Nucleus accumbens (tissue), 56 donors: ENCODE measurements at places on chromosomes 2 and 18.

DNA sequence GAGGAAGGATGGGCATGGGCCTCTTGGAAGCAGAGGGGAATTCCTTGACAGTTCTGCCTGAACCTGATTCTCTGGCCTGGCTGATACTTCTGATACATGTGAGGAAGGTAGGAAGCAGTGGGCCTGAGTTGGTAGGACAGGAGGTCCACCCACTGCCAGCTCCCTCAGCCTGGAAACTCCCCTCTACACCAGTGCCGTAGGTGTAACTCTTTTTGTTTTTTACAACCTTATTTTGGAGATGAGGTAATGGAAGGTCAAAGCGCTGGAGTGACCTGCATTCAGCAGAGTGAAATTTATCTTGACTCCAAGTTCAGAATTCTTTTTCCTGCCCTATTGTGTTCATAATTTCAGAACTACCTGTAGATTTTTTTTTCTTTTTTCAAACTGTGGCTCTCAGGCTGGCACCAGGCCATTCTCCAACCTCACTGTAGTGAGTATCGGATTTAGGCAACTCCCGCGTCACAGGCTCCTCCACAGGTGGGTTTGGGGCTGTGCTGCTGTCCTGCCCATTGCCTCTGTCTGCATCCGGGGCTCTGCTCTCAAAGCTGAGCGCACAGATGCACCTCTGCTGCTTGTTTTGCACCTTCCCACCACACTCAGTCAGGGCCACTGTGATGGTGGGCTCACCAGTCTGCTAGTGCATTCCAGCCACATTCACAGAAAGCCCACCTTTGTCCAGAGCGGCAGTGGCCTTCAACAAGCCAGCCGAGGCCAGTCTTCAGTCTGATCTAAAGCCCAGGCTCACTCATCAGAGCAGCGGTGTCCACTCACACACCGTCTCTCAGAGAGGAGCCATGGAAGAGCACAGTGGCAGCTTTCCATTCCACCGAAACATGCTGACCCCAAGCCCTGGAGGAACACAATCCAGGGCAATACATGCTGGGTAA, 87.2 kb downstream of the UXS1 start:
- DNase-seq: no peak

DNA sequence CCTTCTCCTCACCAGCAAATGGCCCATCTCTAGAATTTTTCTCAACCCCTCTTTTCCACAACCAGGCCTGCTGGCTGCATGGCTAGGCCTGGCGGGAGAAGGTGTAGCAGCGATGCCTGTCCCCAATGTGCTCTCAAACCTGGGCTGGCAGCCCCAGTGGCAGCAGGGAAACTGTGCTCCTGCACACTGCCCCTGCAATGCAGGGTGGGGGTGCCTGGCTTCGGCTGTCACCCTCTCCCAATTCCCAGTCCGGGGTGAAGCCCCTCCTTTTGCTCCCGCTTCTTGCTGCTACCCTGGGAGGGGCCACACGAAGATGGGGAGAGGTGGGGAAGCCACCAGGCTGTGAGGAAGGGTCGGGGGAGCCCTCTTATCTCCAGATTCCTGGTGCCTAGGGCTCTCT, 36.1 kb upstream of the OTOF start:
- no peak for DNase-seq

DNA sequence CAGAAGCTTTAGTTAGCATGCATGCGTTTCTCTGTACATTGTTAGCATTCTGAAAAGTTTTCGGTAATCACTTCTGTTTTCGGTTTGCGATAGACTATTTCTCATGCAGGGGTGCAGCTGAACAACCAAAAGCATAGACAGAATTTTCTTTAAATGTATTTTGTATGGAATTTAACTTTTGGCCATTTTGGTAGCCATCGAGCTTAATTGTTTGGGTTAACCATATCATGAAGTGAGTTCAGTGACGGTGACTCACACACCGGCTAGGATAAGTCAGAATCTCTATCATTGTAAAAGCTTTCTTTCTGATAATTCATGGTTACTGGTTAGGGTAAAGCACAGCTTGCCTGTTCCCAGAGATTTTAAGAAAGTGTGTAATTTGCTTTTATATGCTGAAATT, 107.2 kb downstream of the CD226 start:
- no peak for DNase-seq

DNA sequence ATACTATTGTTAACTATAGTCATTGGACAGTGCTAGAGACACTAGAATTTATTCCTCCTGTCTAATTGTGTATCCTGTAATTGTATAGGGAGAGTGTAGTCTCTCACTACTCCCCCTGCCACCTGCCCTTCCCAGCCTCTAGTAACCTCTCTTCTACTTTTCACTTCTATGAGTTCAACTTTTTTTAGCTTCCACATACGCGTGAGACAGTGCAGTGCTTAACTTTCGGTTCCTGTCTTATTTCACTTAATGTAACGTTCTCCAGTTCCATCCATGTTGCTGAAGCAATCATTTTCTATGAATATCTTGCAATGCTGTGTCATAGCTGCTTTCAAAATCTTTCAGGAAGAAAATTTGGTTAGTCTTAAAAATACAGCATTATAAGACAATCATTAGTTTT, 22.8 kb upstream of the RUFY4 start:
- DNase-seq: no peak

GRCh38 chr2:10355471-10356438, 53.1 kb downstream of the HPCAL1 start:
- DNase-seq: no peak

DNA sequence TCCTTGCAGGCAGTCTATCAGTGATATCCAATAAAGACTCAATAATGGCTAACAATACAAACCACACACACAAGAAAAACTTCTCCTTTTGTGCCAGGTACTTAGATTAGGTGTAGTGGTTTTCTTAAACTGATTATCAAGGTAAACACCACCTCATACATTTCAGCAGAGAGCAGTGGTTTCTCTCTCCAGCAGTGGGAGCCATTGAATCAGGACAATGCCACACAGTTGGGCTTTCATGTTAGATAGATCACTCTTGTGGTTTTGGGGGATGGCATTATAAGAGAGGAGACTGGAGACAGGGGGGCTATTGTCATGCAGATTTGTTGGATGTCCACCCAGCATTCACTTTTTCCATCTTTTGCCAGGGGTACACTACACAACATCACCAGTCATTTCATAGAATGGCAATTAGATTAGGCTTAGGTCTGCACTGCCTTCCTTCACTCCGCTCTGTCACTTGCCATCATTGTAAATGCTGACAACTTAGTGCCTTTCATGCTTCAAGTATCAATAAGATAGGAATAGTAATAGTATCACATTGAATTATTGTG, 13.6 kb upstream of the IRS1 start:
- no peak for DNase-seq

DNA sequence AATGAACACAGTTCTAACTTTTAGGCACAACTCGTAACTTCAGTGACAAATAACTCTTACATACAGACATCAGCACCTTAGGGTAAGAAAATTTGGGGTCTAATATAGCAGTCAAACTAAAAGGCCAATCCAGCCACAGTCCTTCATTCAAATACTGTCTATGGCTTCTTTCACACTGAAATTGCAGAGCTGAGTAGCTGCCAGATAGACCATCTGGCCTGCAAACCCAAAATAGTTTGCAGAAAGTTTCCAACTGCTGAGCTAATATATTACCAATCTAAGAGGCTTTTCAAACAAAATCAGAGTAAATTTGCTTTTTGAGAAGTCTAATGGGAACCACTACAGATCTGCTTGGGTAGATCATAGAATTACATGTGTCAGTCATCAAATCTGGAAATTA, 183.4 kb downstream of the GALR1 start:
- DNase-seq: no peak

DNA sequence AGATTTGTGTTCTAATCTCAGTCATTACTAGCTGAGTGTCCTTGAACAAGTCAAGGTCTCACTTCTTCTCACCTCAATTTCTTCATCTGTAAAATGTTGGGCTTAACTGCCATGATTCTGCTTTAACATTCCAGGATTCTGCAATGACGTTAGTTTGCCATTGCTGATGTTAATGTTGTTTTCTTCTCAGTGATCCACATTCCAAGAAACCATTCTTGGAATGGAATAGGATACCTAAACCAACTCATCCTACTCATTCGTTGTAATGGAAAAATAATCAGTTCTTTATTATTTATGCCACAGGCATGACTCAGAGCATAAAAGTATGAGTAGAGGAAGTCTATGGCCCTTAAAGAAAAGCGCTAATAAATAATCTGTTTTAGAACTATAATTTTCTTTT, 140.2 kb upstream of the ETAA1 start:
- DNase-seq: no peak
